ENCODE measurements at places on chromosomes 3 and 15.

GRCh38 chr15:57914350-57915055 is 151.0 kb downstream of the ALDH1A2 start:
- DNase-seq: no peak

- DNase-seq: no peak
Observed at GRCh38 chr15:31328428-31328968, 1.9 kb downstream of the KLF13 start.

DNA sequence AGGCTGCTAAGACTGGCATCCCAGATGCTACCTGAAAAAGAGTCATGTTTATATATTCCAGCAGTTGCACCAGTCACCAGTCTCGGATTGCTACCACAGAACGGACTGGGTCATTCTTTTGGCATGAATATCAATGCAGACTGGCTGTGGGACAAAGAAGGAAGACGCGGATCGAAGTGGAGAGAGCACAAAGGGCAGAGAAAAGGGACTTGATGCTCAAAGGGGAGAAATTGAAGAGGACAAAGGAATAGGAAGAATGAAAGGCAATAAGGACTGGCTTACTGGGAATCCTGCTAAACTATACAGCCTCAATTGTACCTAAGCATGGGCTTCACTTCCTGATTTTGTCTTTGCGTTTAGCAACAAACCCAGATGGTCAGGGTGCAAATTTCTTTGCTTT is 15.3 kb upstream of the DIS3L start:
- DNase-seq: no peak

DNA sequence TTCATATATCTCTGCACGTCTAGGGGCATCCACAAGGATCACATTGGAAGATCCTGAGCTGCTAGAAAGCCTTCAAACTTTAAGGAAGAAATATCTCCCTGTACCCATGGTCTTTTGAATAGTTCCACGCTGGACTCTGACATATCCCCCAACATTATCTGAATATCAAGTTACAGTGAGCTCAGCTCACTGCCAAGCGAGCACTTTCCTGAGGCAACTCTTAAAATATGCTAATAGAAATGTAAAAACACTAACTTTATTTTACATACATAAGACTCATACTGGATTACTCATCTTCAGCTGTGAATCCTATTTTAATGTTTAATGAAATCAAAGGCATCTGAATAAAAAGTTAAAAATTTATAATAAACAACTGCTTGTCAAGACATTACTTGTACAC is 420.2 kb upstream of the CCDC54 start:
- no peak for DNase-seq

DNA sequence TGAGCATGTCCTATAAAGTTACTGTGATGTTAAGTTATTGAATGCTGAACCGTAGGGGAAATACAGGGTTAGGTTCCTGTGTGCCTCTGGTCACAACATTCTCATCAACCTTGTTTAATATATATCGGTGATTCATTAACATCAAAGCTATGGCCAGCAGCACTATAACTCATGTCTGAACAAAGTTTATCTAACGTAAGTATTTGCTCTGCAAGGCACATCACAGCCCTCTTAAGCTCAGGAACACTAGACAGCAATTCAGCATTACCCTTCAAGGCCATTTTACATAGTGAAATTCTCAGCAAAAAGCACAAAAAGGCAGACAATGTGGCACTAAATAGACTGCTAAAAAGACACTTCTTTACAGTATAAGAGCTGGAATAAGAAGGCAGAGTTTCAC is 48.2 kb upstream of the FNDC3B start:
- no peak for DNase-seq

- DNase-seq: no peak
Observed at GRCh38 chr3:39124876-39125840, 17.7 kb downstream of the TTC21A start.

- DNase-seq: no peak
Observed at GRCh38 chr3:49166752-49167556, 823 bp upstream of the CCDC71 start.

DNA sequence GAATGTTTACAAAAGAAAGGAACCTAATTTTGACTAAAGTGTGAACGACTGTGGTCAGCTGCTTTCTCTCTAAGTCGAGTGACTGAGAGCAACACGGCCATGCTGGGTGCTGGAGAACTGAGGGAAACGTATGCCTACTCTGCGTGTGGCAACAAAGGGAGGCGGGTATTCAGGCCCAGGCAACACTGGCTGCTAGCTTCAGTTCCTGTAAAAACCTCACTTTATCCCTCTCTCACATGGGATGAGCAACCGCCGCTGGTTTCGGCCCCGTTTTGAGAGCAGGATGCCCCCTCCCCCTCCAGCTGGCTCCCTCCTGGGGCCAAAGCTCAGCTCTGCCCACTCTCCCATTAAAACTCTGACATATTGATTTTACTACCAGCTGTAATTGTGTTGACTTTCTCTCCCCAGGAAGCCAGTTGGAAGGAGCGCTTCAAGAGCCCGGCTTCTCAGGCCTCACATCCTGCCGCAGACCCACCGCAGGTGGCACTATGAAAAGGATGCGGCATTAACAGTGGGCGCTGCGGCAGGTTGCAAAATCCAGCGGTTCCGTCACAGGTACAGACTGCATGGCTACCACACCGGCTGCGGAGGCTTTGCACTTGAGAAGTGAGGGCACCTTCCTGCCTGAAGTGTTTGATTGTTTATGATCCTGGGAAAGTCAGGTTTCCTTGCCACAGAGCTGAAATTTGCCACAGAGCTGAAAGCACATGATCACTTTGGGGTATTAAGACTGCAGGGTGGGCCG is 12.7 kb downstream of the PLXND1 start:
- no peak for DNase-seq

DNA sequence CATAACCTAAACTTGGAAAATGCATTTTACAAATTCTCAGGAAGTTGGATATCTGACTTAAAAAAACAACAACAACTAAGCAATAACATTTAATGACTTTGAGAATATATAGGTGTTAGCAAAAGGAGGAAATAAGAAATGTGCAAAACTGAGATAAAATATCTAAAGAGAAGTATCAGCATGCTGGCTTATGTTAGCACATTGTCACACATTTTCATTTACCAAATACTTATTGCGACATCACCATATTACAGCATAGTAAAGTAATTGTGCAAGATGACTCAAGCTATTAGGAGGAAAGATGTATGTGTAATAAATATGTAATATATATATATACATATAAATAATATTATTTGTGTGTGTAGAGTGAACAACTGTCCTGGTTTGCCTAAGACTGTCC is 9.2 kb downstream of the PTX3 start:
- no peak for DNase-seq

DNA sequence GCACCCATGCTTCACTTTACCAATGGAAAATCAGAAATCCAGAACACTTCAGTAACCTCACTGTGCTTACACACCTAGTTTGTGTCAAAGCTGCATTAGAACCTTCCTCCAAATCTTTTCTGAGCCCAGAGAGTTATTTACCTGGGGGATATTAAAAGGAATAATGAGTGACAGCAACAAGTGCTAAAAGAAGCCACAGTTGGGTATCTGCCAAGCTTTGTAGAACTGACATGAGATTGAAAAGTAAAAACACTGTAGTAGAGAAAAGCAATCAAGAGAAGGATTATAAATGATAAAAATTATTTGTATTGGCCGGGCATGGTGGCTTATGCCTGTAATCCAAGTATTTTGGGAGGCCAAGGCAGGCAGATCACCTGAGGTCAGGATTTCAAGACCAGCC is 8.8 kb upstream of the TBC1D23 start:
- no peak for DNase-seq

DNA sequence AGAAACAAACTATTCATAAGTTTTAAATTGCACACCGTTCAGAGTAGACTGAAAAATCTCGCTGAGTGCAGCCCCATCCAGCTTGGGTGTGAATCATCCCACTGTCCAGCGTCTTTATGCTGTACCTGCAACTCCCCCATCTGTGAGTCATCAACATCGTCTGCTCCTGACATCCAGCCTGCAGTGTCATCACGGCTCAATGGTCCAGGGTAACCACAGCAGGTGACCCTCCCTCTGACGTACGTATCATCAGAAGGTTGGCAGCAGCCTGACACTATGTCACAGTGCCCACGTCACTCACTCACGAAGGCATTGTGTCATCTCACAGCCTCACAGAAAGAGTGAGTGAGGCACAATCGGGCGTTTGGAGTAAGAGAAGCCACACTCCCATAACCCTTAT is 65.2 kb downstream of the TPRA1 start:
- no peak for DNase-seq

- DNase-seq: no peak
Observed at GRCh38 chr3:81620849-81621248, 140.6 kb downstream of the GBE1 start.

DNA sequence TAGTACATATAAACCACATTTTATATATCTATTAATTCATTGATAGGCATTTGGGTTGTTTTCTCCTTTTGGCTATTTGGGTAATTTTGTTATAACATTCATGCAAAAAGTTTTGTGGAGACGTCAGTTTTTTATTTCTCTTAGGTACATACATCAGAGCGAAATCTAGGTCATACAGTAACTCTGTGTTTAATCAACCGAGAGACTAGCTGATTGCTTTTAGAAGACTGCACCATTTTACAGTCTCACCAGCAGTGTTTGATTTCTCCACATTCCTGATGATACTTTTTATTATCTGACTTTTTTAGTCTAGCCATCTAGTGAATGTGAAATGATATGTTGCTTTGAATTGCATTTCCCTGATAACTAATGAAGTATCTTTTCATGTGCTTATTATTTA is 1019.3 kb downstream of the NSUN3 start:
- DNase-seq: no peak

DNA sequence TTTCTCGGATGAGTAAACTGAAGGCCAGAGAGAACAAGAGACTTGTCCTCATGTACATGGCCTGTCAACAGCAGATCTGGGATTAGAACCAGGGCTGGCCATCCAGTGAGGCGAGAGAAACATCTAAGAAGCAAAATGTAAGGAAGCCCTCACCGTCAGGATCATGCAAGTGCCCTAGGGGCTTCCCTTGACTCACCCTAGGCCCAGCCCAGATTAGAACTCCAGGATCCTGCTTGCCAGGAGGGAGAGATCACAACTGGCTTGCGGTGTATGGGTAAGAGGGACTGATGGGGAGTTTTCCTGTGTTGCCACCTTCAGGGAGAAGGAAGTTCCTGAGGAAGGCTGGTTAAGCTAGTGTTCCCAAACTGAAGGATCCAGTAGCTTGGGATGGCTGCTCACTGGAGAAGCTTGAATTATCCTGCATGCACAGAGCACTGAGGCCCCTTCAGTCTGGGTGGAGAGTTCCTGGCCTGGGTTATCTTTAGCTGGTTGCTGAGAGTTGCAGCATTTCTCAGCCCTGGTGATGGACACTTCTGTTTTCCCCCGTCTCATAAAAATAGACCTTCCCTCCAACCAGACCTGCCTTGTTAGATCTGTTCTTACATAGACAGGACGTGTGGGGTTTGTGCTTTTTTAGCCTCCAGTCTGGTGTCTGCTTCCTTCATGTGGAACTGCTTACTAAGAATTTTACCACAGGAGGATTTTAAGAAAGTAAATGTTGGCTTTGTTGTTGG is 28.2 kb upstream of the XIRP1 start:
- DNase-seq: no peak

- DNase-seq: no peak
Observed at GRCh38 chr15:62035256-62035924, 24.9 kb downstream of the VPS13C start.

GRCh38 chr3:150528354-150528797 is 17.9 kb downstream of the SERP1 start:
- no peak for DNase-seq

DNA sequence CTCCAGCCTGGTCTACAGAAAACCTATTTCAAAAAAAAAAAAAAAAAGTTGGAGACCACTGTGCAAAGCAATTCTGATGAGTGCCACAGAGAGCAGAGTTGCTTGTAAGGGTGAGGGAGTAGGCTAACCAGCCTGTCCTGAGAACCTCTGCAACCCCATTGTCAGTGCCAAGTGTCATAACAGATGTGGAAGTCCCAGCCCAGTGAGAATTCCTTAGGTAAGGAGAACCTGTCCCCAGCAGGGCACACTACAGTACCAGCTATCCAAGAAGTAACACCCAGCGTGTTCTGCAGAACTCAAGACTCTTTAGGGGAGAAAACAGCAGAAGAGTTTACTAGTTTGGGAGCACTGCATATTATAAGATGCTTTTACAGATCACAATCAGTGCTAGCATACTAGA is 156.3 kb downstream of the LIPC start:
- no peak for DNase-seq

DNA sequence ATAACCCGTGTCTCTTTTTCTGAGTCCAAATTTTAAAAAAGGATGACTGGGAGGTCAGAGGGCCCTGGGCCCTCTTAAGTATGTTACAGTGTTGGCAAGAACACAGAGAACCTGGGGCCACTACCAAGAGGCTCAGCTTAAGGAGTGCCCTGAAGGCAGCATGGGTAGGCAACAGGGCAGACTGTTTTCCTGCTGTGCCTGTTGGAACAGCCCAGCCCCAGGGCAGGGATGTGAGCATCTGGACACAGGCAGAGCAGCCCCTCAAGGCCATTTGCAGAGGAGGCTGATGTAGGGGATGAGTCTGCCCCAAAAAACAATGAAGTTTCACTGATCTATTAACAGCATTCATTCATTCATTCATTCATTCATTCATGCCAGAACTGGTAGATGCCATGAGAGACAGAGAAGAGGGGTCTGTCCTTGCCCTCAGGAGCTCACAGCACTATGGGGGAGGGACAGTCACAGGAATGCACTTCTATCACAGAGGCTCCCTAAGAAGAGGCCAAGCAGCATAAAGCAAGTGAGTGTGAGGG is 2.2 kb upstream of the LTF start:
- no peak for DNase-seq

DNA sequence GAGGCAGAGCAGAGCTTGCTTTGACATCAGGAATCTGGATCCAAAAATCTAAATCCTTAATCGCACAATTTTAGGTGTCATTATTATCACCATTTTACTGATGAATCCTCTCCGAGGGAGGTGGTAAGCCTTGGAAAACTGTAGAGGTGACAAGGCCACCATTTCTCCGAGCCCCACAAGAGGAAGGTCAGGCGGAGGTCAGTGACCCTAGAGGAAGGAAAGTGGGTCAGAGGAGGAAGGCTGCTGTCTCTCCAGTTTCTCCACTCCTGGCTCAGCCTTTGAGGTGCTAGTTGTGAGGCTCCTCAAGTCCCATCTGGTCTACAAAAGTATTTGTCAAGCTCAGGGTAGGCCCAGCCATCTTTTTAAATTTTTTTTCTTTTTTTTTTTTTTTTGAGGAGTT is 3.2 kb downstream of the DVL3 start:
- no peak for DNase-seq
